Hindlimb muscle (tissue), 1 donor: ENCODE measurements at places on chromosomes 3 and 15.
A peak's percentile ranks its signal among the peaks of the same experiment; 100 is the strongest.

GRCh38 chr15:32717426-32718226, at the start of gene GREM1:
Gene GREM1, plus strand, starts transcription at chr15:32718004. Its CDS starts 12,687 bp downstream, at chr15:32730691.
- peak; percentile 30 for DNase-seq

- no peak for DNase-seq
Measured at GRCh38 chr3:126121074-126121473, 37.1 kb upstream of the SLC41A3 start.

GRCh38 chr15:90019611-90020010, 18.5 kb downstream of the ZNF710 start:
- DNase-seq, result no peak

- no peak for DNase-seq
Measured at GRCh38 chr3:189202583-189202982, 30.8 kb downstream of the TPRG1 start.
